ENCODE measurements at places on chromosomes 11 and 22.

- no peak for DNase-seq
Measured at GRCh38 chr22:26743149-26743548, 85.8 kb downstream of the MIAT start.

GRCh38 chr11:19546325-19546724 lies 166.3 kb upstream of the NAV2 start:
- no peak for DNase-seq

DNA sequence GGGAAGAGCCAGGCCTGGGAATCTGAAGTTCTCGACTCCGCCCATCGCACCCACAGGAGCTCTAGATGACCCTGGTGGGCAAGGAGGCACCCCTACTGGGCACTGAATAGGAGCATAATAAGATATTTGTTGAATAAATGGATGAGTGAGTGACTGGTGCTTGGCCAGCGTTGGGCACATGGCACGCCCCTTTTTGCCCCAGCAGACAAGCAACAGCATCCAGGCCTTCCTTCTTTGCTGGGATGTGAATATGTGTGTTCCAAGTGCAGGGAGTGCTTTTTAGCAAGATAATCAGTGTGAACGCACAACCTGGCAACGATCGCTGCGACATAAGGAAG lies 443 bp upstream of the CELF1 start:
- DNase-seq: no peak

GRCh38 chr11:86136538-86136937 lies 67.7 kb upstream of the PICALM start:
- no peak for DNase-seq

DNA sequence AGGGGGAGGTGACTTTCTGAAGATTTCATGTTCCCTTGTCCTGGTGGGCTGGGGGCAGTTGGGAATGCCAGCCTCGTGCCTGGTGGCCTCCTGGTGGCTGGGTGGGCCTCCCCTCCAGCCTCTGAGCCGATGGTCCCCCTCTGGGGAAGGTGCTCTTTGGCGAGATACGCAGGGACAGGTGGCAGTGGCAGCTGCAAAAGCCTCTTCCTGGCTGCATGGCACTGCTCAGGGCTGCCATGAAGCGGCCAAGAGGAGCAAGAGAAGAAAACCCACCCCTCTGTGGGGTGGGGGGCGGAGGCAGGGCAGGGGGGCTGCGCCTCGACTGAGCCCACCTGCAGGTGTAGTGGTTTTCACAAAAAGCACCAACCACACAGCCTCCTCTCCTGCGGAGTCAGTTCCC lies 61.8 kb upstream of the PHF21B start:
- no peak for DNase-seq

Data from stimulated activated naive CD4-positive, alpha-beta T cell (primary cell).